ENCODE measurements at places on chromosomes 5 and 9.

DNA sequence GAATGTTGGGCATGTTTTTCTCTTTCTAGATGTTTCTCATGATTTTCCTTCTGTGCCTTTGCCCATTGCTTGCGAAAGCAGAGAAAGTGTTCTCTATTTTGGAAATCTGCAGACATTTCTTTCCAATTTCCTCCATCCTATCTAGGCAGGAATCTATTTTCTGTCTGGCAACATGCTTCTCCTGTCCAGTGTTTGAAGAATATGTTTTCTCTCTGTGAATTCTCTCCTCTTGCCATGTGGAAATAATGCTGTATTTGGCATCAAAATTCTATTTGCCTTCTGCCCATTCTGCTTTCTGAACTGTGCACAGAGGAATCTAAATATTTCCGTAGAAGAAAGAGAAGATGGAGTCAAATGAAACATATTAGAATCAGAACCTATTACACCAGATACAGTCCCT, 833.3 kb downstream of the CDH9 start:
- DNase-seq = no peak

DNA sequence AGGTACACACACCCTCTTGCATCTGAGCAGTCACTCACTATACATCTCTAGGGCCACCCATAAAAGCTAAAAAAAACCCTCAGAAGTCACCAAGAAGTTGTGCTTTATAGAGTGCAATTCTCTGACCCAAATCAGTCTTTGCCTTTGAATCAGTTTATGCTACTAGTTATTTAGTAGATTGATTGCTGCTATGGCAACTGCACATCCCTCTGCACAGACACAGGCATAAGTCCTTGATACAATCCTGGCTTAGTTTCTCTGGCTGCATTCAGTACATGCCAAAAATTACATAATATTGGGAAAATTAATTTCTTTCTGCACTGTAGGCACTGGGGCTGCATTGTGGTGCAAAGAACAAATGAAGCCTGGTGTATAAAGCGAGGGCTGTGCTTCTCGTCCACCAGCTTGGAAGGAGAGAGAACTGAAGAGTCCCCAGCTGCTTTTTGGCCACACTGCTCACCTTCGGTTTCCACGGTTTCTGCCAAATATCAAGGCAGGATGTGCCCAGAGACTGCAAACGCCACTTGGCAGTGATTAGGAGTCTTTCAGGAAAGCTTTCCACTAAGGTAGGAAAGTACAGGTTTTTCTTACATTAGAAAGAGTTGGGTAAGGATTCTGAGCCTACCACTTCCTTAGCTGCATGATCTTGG, 258.4 kb downstream of the ELAVL2 start:
- DNase-seq = no peak

- no peak for DNase-seq
Measured at GRCh38 chr5:124872615-124873014, 126.2 kb upstream of the ZNF608 start.

GRCh38 chr9:73689051-73689870, 537.6 kb downstream of the ANXA1 start:
- no peak for DNase-seq

GRCh38 chr5:42680046-42680445, 76.6 kb upstream of the CCDC152 start:
- DNase-seq = no peak

DNA sequence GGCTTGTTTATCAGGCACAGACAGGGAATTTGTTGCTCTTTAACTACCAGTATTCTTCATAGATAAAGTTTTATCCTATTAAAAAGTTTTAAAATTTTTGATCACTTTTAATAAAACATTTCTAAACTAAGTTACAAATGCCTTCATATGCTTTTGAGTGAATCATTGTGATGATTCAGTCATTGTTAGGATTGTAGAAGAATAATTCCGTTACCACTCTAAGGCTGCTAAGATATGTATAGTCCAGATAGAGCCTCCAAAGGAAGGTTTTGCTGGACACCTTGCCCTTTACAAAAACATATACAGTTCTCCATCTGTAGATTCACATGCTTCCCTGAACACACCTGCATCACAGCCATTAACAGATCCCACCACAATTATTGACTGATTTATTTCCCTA, 233.7 kb downstream of the SPOCK1 start:
- DNase-seq = no peak

- DNase-seq = no peak
Measured at GRCh38 chr9:78133751-78134150, 102.1 kb upstream of the CEP78 start.

DNA sequence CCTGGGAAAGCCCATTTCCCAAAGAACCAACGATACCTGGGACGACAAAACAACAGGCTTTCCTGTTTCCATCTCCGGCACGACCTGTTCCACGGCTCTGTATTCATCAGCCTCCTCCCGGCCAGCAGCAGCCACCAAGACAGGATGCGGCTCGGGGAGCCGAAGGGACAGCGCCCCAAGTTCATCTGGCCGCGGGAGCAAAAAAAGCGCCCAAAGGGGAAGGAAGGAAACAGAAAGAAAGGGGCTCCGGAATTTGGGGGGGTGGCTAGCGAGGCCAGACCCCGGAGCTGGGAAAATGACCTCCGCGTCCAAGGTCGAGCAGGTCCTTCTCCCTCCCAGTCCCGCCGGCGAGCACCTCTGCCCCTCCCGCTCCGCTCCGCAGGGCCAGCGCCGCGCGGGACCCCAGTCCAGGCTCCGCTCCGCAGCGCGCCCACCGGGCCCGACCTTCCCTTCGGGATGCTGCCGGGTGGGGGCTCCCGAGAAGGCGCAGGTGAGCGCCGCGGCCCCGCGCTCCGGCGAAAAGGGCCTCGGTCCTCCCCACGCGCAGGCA, 608 bp downstream of the ELOVL7 start:
- DNase-seq = peak; percentile 22

- no peak for DNase-seq
Measured at GRCh38 chr5:77262697-77263096, 52.2 kb downstream of the PDE8B start.

DNA sequence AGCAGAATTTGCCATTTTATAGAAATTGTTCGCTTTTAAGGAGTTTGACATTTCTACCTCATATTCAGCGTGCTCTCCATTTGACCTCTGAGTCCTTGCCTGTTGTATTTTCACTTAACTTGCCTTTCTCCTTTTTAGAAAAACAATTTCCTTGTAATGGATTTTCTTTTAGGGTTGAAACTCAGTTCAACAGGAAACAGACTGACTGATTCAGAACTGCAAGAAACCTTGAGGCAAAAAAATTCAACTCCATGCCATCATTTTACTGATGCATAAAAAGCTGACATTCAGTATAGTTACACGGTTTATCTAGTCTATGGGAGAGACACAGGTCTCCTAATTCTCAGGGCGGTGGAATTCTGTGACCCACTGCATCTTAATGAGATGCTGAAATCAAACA, 59.8 kb downstream of the MRPS30 start:
- DNase-seq = peak; percentile 27

DNA sequence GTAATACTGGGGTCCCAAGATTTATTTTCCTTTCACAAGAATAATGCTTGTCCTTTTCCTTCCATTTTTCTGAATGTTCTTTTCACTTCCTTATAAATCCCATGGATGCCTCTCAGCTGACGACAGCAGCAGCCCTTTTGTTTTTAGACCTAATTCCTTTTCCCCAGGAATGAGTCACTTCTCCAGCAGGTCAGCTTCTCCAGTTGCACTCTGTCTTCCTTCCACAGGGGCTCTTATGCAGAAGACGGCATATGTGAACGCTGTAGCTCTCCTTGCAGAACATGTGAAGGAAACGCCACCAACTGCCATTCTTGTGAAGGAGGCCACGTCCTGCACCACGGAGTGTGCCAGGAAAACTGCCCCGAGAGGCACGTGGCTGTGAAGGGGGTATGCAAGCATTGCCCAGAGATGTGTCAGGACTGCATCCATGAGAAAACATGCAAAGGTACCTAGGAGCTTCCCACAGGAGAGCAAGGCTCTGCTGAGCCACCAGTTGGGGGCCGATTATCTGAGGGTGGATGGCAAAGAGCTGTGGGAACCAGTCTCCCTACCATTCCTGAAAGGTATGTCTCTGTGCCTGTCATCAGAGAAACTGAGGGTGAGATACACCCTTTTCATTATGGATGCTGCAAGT, 72.9 kb downstream of the RFK start:
- peak; percentile 60 for DNase-seq

DNA sequence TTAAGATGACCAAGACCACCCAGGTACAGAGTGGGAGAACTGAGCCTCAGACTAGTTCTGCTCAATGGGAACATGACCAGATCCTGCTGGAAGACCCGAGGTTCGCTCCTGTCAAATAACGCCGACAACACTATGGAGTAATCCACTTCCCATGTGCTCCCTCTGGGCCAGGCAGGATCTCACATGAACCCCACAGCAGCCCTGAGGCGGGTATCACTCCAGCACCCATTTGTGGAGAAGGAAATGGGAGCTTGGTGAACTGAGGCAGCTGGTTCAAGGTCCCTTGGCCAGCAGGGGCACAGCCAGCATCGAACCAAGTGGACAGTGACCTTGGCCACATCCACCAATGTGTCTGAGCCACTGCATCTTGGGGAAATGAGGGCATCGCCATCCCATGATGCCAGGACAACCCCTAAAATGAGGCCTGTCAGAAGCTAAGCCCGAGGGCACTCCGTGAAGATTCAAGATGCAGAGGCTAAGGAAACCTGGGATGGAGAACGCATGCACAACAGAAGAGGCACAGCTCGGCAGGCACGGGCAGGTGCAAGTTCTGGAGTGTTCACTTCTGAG, 8.5 kb downstream of the ANKS6 start:
- DNase-seq = no peak

DNA sequence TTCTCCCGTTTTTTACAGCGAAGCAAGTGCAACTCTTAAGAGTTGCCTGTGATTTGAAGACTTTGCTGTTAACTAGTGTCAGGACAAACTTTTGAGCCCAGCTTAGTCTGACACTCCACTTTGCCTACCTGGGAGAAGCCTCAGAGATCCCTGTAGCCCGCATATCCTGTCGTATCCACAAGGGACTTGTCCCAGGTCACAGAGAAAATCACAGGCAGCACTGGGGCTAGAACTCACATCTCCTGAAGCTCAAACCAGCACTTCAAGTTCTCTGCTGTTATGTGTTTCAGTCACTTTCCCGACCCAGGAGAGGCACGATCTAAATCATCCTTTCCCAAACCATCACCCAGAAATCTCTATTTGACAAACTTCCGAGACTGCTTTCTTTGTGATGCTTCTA, 584.5 kb downstream of the ACTL7B start:
- no peak for DNase-seq

GRCh38 chr5:174338185-174339010, 292.9 kb downstream of the NSG2 start:
- DNase-seq = no peak

DNA sequence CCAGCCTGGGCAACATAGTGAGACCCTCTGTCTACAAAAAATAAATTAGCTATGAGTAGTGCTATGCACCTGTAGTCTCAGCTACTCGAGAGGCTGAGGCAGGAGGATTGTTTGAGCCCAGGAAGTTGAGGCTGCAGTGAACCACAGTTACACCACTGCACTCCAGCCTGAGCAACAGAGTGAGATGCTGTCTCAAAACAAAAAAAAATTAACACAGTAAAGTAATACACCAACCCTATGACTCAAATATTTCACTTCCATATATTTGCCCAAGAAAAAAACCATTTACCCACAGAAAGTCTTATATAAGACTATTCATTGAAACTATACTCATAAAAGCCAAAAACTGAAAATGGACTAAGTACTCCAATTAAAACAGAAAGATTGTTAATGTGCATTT, 16.2 kb downstream of the SMIM23 start:
- DNase-seq = no peak

- DNase-seq = no peak
Measured at GRCh38 chr5:139678751-139679750, 30.9 kb downstream of the CXXC5 start.

- DNase-seq = no peak
Measured at GRCh38 chr5:52760695-52761366, 26.9 kb upstream of the ITGA1 start.

GRCh38 chr9:127229691-127230417, 34.7 kb upstream of the GARNL3 start:
- DNase-seq = no peak

DNA sequence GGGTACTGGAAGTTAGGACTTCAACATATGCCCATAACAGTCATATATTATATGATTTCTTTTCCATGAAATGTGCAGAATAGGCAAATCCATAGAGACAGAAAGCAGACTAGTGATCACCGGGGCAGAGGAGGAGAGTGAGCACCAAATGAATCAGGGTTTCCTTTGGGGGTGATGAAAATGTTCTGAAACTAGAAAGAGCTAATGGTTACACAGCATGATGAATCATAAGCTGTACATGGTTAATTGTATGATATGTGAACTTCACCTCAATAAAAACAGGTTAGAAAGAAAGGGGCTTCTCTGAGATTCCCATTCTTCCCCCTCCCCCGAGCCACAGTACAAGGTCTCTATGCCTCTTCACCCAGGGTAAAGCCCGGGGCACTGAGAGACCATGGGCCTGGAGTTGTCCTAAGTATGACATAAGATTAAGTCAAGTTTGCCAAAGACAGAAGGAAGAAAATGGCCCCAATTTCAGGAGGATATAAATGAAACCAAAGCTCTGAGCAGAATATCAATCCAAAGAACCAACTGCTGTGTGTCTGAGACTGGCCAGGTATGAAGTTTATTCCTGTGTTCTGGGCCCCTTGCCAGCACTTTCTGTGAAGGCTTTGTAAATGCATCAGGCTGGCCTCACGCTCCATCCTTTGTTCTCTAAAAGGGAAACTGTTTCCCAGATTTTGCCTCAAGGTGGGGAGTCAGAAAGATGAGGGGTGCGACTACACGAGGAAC, 243.8 kb downstream of the CDK5RAP2 start:
- no peak for DNase-seq

DNA sequence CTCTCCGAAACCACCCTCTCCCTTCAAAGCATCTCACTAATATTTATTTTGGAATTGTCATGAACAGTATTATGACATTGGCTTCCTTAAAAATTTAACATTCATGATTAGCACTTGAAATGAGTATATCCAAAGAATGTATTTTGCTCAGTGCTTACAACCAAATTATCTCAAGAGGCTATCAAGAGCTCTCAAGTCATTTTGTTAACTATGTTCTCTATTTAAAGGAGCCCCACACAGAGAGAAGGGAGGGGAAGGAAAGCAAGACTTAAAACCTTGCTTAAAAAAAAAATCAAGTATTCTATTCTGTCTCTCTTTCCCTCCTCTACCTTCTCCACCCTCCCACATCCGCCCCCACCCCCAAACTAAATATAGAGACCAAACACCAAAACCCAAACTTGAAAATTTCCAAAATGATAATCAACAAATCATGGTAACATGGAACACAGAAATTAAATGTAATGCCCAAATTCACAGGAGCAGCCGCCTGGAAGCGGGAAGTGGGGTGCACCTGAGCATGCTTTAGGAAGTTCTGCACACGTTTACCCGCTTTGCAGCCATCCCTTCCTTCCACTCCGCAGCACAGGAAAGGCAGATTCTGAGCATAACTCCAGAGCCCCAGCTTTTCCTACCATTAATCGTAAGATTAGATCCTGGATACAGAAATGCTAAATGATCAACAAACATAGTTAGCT, 66.9 kb downstream of the EBF1 start:
- no peak for DNase-seq

GRCh38 chr5:31007672-31008071, 185.8 kb upstream of the CDH6 start:
- DNase-seq = no peak

GRCh38 chr5:180636403-180637075, 12.9 kb downstream of the FLT4 start:
- no peak for DNase-seq

GRCh38 chr5:43367453-43367852, 44.7 kb downstream of the CCL28 start:
- no peak for DNase-seq

GRCh38 chr9:70081120-70081495, 37.5 kb downstream of the MAMDC2 start:
- DNase-seq = peak; percentile 18
